ENCODE measurements at places on chromosomes 4 and X. TPM values are rescaled to one million over a fixed set of nuclear protein-coding genes. Genes with fewer than 3 reads are reported as not detected.

DNA sequence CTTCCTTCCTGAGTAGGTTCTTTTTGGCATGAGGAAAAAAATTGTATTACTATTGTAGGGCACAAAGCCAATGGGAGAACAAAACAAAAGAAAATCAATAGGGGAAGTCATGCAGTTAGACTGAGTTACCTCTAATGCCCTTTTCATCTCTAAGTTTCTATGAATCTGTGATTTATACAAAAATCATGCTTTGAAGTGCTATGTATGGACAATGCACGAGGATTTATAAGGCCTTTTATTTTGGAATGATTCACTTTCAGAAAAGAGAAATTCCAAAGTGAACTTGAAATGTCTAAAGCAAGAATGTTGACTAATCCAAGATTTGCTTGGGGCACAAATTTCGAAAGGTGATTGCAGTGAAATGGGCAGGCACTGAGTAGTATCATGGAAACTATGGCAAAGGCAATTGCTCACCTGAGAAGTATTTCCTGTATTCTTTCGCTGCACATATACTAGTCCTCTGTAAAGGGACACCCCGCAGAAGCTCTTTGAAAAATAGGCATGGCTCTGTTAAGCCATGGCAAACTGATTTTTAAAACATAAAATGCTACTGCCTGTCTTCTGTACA lies 52.8 kb downstream of the ADGRG4 start:
- H3K4me3 ChIP-seq = no peak overlapping the region
- H3K36me3 ChIP-seq = no peaks in the 10 kb centered on the region
- H3K27me3 ChIP-seq = no peaks in the 10 kb centered on the region
- no peaks in the 10 kb centered on the region for H3K4me1 ChIP-seq
- no peak overlapping the region for H3K27ac ChIP-seq

DNA sequence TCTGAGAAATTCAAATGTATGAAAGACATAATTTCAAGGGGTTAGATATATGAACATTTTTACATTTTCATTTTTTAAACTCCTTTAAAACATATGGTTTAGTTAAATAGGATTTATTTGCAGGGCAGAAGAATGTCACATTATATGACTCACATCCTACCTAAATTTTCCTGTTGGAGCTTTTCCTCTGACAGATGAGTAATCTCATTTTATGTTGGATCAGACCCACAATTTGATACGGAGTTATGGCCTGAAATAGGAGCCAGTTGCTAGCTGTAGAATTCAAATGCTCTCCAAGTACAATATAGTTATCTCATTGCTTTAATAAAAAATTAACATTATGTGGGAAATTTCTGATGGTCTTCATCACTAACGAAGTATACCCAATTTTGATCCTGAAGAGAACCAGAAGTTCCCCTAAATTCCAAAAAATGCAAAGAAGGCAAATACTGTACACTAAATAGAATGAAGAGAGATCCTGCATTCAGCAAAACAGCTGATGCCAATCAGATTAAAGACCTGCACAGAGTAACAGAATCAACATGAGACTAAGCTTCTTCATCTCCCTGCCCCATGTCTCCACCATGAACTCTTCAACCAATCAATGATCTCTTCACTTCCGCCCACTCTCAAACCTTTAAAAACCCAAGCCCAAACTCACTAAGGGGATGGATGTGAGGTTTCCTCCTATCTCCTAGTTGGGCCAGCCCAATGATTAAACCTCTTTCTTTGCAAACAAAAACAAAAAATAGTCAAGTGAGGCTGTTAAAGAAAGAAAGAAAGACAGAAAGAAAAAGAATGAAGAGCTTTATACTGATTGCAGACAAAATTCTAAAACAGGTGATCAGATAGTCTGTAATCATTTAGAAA lies 10.9 kb upstream of the EXOSC9 start:
- no peak for DNase-seq
- no peaks in the 10 kb centered on the region for H3K4me1 ChIP-seq
- H3K27me3 ChIP-seq = no peaks in the 10 kb centered on the region

DNA sequence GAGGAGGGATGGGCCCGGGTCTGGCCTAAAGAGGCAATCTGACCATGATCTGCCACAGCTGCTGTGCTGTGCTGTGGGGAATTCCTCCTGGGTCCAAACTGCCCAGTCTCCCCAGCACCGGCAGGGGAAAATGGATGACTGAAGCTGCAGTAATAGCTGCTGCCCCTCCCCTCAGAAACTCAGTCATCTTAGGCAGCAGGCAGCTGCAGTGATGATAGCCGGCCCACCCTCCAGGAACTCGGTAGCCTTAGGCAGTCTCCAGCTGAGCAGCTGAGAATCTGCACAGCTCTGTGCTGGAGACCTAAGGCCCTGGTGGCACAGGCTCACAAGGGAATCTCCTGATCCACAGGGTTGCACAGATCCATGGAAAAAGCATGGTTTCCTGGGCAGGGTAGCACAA lies 113.4 kb upstream of the USP38 start:
- H3K4me3 ChIP-seq = no peak overlapping the region
- H3K4me1 ChIP-seq = no peaks in the 10 kb centered on the region
- no peaks in the 10 kb centered on the region for H3K36me3 ChIP-seq
- H3K27ac ChIP-seq = no peak overlapping the region

Gene MTMR8
- total RNA-seq = 4.6 TPM

DNA sequence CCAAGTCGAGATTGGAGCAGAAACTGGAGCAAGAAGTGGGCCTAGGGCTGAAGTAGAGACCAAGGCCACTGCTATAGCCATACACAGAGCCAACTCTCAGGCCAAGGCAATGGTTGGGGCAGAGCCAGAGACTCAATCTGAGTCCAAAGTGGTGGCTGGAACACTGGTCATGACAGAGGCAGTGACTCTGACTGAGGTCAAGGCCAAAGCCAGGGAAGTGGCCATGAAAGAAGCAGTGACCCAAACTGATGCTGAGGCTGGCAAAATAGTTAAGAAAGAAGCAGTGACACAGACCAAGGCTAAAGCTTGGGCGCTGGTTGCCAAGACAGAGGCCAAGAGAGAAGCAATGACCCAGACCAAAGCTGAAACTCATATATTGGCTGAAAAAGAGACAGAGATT lies 3.5 kb downstream of the ARMCX4 start:
- no peaks in the 10 kb centered on the region for H3K27me3 ChIP-seq
- H3K4me1 ChIP-seq = no peaks in the 10 kb centered on the region
- no peak overlapping the region for H3K27ac ChIP-seq
- no peaks in the 10 kb centered on the region for H3K36me3 ChIP-seq

Gene EREG
- total RNA-seq = not detected

- no peaks in the 10 kb centered on the region for H3K36me3 ChIP-seq
- H3K4me1 ChIP-seq = no peaks in the 10 kb centered on the region
- H3K27me3 ChIP-seq = no peaks in the 10 kb centered on the region
- no peak for DNase-seq
Measured at GRCh38 chr4:185079271-185079905, 61.1 kb downstream of the HELT start.

GRCh38 chrX:110318664-110318968 lies 731 bp upstream of the AMMECR1 start:
- H3K36me3 ChIP-seq = no peaks in the 10 kb centered on the region
- H3K27me3 ChIP-seq = no peaks in the 10 kb centered on the region
- peak overlapping the region; percentile 62 for H3K4me3 ChIP-seq
- H3K27ac ChIP-seq = no peak overlapping the region

Gene ARMCX4
- total RNA-seq = 0.94 TPM

DNA sequence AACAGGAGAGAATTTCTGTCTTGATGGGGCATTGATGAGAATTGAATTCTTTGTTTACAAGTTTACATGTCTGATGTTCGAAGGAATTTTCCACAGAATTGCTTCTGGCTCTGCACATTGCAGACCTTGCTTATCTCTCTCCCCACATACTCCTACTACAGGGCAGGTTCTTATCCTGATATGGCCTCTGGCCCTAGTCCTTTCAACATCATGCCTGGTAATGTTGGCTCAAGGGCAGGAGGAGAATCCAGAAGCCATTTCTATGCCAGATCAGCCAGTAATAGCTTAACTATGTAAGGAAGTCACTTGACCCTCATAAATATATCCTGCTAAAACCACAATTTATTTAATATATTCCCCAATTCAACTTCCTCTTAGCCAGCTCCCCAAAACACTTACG lies 24.3 kb upstream of the TSPAN5 start:
- DNase-seq = no peak
- H3K4me3 ChIP-seq = no peak overlapping the region
- no peaks in the 10 kb centered on the region for H3K36me3 ChIP-seq

DNA sequence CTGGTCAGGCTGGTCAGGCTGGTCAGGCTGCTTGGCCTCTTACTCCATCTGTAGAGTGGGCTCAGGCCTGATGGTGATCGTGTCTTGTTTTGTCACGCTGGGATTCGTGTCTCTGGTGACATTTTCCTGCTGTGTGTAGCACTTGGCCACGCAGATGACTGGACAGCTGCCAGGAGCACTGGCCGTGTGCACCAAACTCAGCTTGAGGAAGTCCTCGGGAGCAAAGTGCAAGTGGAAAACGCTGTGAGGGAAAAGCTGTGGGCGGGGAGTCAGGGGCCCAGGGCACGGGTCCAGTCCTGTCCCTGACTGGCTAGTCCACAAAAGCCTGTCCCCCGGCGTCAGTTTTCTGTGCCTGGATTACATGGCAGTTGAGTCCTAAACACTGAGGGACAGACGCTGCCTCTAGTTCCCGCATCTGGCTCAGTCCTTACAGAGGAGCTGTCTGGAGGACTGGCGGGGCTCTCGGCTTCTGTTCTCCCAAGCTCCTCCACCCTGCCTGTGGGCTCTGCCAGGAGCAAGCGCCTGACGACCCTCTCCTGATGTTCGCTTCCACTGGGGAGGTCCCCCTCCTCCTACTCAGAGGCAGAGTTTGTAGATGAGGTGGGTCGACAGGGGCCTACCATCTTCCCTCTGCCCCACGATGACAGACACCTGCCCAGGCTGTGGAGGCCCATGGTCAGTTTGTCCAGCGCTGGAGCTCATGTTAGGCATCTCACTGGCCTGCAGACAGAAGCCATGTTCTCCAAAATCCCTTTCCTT lies 35.9 kb upstream of the GRPEL1 start:
- H3K27ac ChIP-seq = no peak overlapping the region
- no peaks in the 10 kb centered on the region for H3K27me3 ChIP-seq
- DNase-seq = no peak
- peak overlapping the region; percentile 82 for H3K4me3 ChIP-seq
- H3K36me3 ChIP-seq = no peaks in the 10 kb centered on the region

GRCh38 chr4:48939785-48940184 lies 33.2 kb upstream of the OCIAD2 start:
- no peak overlapping the region for H3K4me3 ChIP-seq
- DNase-seq = no peak
- no peaks in the 10 kb centered on the region for H3K27me3 ChIP-seq
- no peaks in the 10 kb centered on the region for H3K4me1 ChIP-seq
- no peak overlapping the region for H3K27ac ChIP-seq
